Stimulated activated CD4-positive, alpha-beta T cell treated with anti-CD3 and anti-CD28 coated beads, Interleukin-1b, Interleukin-23, amount 100 ng/mL, for 1 hour (primary cell): ENCODE measurements at places on chromosomes 12 and 14.

- no peak for DNase-seq
Measured at GRCh38 chr12:47071241-47071852, 8.1 kb upstream of the PCED1B start.

DNA sequence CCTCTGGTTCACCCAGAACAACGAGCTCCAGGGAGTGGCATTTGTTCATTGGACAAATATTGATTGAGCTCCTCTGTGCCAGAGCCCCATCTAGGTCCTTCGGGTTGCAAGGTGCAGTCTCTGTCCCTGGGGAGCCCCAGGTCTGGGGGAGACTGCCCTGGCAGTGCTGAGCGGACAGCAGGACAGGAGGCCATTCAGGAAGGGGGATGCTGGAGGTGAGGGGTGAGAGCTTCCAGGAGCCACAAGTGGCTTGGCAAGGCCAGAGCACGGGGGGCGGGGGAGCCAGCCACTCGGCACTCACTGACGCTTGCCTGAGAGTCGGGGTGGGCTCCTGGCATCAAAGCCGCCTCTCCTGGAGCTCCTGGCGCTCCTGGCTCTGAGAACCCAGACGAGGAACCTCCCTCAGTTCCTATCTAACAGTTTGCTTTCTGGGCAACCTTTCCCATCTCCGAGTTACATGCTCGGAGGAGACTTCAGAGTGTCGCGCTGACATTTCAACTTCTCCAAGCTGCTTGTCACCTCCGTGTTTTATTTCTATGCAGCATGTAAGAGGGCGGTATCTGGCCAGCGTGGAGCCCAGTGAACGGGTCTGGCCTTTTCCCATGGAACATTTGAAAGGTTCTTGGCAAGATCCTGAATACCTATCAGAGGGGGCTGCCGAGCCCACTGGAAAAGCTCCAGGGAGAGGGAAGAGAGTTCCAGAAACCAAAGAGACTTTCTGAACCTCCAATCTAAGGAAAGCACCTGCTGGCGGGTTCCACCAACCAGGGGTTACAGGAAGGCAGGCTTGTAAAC, 62.0 kb upstream of the BCL11B start:
- no peak for DNase-seq

DNA sequence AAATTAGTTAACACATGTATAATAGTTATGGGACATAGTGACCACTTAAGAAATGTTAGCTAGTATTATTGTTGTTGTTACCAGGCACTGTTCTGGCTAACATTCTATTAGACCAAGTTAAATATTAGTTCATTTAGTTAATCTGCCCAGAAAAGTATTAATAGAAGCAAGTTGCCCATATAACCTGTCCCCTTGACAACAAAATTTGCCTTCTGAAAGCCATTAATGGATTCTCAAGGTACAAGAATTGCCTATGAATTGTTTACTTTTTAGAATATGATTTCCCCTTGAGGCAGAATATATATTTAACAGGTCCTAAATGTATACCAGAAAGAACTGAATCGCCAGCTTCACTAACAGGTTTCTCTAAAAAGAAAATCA, 167.3 kb upstream of the TMCC3 start:
- DNase-seq: no peak

DNA sequence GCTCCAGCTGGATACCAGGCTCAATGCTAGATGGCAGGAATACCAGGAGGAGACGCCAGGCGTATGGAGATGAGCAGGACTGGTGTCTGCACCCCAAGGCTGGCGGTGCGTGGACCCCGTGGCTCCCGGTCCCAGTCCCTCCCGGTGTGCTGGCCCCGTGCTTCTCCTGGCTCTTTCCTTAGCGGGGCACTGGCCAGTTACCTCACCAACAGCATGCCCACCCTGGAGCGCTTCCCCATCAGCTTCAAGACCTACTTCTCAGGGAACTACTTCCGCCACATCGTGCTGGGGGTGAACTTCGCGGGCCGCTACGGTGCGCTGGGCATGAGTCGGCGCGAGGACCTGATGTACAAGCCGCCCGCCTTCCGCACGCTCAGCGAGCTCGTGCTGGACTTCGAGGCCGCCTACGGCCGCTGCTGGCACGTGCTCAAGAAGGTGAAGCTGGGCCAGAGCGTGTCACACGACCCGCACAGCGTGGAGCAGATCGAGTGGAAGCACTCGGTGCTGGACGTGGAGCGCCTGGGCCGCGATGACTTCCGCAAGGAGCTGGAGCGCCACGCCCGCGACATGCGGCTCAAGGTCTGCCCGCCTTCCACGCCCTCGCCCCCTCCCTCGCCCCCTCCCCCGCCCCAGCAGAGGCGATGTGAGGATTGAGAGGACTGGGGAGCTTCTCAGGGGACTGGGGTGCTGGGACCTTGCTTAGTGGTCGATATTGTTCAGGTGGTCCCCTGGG, 14.6 kb downstream of the VASH1 start:
- DNase-seq: no peak

GRCh38 chr14:75383721-75384120, 44.1 kb upstream of the JDP2 start:
- DNase-seq: no peak

GRCh38 chr14:100293497-100294212, 12.6 kb downstream of the SLC25A29 start:
- DNase-seq: no peak

GRCh38 chr12:78931466-78931990, 67.0 kb downstream of the SYT1 start:
- DNase-seq: no peak

DNA sequence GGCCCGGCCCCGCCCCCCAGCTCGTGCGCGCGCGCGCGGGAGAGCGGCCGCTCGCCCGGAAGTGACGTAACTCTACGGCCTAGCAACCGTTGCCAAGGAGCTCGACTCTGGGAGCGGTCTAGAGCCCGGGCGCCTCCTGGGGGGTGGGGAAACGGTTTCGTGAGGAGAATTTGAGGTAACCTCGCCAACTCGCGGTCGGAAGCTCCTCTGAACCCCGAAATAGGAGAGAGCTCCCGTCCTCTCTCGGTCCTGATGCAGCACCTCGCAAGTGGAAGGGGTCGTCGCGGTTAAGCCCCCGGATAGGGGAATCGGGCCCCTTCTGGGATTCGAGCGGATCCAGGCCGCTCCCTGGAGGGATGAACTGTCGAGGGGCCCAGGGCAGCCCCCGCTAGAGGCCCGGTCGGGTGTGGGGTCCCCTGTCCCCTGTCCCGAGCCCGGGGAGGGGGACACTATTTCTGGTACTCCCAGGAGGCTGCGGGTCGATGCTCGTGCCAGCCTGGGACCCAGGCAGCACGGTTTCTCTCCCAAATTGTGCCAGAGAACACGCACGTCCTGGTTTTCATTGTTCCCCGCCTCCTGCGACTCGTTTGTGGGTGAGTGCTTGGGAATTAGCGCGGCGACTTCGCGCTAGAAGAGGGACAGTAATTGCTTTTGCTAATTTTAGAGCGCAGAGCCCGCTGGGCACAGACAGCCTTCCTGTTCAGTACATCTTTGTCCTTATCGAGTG, at the start of gene IFT81:
TSS of gene IFT81 (plus strand) at position 89 of the 727 bp plus-strand sequence. CDS start 3,024 bp downstream, outside the sequence.
- no peak for DNase-seq

GRCh38 chr12:117100851-117101673, 1.8 kb upstream of the TESC start:
- DNase-seq: no peak

GRCh38 chr12:81692008-81692407, 67.1 kb downstream of the PPFIA2 start:
- DNase-seq: no peak

GRCh38 chr12:113408756-113409298, 5.1 kb upstream of the SDS start:
- DNase-seq: no peak

DNA sequence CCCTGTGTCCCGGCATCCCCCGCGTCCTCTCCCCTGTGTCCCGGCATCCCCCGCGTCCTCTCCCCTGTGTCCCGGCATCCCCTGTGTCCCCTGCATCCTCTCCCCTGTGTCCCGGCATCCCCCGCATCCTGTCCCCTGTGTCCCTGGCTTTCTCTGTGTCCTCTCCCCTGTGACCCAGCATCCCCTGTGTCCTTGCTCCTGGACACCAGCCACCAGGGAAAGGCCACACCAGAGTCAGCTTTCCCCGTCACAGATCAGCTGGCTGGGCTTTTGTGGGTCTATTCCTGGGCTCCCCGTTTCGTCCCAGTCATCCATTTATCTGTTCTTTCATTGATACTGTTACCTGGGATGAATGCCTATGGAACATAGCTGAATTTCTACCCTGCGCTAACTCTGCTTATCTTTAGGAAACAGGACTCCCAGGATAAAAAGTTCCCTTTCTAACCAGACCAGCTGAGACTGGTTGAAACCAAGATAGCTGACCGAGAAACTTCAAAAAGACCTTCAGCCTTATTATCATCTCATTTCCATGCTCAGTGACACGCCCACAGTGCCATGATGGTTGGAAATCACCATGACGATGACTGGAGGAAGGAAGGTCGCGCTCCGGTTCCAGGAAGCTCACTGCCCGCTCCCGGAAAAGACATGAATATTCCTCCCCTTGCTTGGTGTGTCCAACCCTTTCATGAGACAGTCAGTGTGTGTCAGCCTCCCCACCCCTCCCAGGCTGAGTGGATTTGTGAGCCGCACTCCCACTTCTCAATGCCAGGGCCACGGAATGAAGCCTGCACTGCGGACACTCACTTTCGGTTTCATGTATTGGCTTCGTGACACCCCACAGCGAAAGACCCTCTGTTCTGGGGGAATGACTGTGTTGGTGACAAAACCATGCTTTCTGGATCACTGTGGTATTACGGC, 276.4 kb upstream of the SFSWAP start:
- no peak for DNase-seq

DNA sequence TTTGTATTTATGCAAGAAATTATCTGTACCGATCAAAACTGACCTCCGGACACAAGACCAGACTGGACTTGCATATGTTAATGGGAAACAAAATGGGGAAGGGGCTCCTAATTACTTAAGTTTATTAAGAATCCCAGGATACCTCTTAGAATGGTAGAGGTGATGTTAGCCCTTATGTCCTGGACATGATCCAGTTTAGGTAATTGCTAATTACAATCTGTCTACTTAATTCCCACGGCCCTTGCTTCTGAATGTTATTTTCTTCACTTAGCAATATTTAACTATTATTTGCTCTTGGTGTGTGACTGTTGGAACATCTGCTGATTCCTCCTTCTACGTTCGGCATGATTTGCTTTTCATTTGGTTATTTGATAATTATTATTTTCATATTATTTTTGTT, 644.0 kb downstream of the DIO2 start:
- DNase-seq: no peak

DNA sequence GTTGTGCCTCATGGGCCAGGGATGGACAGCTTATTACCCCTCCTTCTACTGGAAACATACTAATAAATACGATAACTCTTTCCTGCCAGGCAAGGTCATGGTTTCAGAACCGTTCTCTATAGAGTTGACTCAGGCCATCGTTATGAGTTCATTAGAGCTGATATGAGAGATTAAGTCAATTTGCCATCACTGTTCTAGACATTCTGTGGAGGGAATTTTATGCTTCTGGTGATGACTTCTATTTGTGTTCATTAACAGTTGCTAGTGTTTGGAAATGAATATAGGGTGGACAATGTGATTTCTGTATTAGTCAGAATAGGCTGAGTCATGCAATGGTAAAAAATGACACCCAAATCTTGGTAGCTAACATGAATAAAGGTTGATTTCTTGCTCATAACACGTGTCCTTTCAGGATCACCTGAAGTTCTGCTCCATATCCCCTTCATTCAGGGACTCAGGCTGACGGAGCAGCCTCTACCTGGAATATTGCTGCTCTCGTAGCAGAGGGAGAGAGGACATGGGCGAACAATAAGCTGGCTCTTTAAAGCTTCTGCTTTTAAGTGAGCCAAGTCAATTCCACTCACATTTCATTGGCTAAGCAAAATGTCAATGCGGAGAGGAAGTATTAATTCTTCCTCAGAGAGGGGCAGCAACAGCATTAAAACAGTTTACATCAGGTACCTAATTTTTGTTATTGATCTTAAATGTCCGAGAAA, 18.5 kb upstream of the TBPL2 start:
- no peak for DNase-seq

DNA sequence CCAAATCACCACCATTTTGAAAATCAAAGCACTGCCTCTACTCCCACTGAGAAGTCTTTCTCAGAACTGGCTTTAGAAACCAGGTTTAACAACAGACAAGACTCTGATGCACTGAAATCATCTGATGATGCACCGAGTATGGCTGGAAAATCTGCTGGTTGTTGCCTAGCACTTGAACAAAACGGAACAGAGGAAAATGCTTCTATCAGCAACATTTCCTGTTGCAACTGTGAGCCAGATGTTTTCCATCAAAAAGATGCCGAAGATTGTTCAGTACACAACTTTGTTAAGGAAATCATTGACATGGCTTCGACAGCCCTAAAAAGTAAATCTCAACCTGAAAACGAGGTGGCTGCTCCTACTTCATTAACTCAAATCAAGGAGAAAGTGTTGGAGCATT, 115.0 kb upstream of the NPAS3 start:
- no peak for DNase-seq

GRCh38 chr12:90672081-90672480, 282.9 kb downstream of the CCER1 start:
- DNase-seq: no peak

DNA sequence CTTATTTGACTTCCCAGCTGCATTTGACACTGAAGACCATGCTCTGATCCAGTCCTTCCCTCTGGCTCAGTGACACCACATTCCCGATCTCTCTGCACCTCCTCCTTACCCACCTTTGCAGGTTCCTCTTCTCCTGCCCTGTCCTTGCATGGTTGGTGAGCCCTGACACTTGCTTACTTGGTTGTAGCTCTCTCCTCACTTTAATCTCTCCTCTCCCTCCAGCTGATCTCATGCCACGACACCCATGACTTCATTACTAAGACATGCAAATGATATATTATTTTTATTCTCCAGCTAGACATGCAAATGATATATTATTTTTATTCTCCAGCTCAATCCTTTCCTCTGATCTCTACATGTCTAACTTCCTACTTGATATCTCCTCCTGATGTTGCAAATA, at the start of gene SERPINA9:
TSS of gene SERPINA9 (minus strand) at position 175 of the 400 bp plus-strand sequence. CDS start 6,357 bp downstream, outside the sequence.
- no peak for DNase-seq

- no peak for DNase-seq
Measured at GRCh38 chr12:101564912-101565311, 29.9 kb upstream of the MYBPC1 start.

DNA sequence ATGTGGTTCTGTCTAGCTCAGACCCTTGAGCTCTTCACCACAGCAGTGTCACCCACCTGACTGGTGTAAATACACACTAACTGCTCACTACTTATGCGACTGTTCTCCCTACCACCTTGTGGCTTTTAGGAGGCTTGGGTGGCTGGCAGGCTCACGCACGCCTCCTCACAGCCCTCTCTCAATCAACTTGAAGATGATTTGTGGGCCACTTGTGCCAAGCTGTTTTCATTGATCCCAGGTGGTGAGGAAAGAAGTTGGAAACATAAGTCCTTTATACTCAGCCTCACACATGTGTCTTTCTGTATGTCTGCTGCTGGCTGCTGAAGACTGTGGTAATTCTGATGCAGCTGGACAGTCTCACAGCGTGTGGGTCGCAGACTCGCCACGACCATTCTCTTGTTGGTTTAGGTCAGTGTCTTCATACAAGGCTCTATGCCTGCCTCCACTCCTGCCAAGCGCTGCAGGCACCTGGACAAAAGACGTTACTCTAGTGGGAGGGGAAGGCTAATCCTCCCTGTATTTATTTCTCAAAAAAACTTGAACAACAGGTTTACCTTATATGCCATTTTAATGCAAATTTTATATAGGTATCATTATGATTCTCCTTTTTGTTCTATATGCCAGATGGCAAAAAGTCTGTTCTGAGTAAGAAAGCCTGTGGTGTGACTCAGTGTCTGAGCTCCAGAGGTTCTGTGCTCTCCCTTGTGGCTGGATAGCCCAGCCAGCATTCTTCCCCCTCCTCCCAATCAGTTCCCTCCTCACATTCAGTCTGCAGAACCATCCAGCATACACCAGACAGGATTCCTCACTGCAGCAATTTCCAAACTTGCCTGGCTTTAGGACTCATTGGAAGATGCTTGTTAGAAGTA, 115.6 kb downstream of the DIP2B start:
- DNase-seq: no peak
